GM20000 (cell line): ENCODE measurements at places on chromosomes 2 and 18.

DNA sequence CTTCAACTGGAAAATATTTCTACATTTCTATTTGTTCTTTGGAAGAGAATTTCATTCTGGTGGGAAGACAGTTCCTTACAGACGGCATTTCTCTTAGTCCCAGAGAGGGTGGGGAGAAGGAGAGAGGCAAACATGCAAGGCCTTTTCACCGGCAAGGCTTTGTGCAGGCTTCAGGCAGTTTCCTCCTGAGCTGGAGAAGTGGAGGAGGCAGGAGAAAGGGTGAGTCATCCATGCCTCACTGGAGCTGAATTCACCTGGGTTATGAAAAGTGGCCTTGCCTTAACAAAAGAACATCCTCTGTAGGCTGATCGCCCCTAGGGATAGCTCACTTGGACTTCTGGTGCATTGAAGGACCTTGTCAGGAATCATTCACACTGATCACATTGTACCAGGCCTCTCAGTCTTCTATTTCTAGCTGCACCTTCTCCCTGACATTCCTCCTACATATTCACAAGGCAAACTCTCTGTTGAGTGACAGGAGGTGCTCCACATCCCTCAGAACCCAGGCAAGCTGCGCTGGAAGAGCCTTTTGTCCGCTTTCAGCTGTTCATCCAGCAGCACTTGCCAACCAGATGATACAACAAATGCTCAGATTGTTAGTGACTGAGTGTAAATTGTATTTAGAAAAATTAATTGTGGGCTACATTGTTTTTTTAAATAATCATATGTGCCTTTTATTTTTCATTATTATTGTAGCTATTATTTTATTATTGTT, 796.1 kb downstream of the DCDC2C start:
- DNase-seq, result no peak

DNA sequence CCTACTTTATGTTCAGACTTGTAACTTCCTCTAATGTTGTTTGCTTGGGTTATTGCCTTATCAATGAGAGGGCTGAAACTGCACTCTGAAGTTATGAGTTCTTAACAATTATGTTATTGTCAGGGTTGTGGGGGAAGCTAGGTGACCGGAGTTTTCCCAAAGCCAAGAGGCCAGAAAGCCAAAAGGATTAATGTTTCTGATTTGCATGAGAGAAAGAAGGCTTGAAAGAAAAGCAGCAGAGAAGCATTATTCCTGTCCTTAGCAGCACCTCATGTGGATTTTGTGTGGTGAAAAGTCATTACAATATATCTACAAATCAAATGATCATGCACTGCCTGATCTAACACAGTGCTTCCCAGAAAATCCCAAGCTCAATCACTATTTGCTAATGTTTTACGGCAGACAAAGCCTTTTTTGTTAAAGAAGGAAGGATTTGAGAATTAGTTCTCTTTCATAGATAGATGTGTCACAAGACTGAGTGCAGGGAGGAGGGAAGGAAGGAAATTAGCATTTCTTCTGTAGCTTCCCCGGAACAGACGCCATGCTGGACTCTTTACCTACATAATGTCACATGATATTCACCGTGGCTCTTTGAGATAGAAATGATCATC, 203.2 kb downstream of the ALK start:
- DNase-seq, result no peak

- no peak for DNase-seq
These were observed 105.1 kb downstream of the NUP35 start for GRCh38 chr2:183229386-183229785.

- no peak for DNase-seq
These were observed 124.1 kb downstream of the PTPRM start for GRCh38 chr18:7691206-7691605.

GRCh38 chr2:216059233-216059834, 22.3 kb downstream of the PECR start:
- DNase-seq, result no peak
